CD4-positive, alpha-beta T cell treated with Interleukin-15 for 4 hours (primary cell): ENCODE measurements at places on chromosomes 13 and 19.

GRCh38 chr19:40523322-40524047 is 53.2 kb upstream of the SHKBP1 start:
- peak; percentile 31 for DNase-seq

GRCh38 chr19:13861714-13862531 is 15.0 kb upstream of the NANOS3 start:
- DNase-seq = peak; percentile 92

- DNase-seq = peak; percentile 55
Measured at GRCh38 chr19:58009666-58010301, 7.2 kb upstream of the ZNF606 start.

- no peak for DNase-seq
Measured at GRCh38 chr13:40618581-40619478, 47.6 kb downstream of the FOXO1 start.

DNA sequence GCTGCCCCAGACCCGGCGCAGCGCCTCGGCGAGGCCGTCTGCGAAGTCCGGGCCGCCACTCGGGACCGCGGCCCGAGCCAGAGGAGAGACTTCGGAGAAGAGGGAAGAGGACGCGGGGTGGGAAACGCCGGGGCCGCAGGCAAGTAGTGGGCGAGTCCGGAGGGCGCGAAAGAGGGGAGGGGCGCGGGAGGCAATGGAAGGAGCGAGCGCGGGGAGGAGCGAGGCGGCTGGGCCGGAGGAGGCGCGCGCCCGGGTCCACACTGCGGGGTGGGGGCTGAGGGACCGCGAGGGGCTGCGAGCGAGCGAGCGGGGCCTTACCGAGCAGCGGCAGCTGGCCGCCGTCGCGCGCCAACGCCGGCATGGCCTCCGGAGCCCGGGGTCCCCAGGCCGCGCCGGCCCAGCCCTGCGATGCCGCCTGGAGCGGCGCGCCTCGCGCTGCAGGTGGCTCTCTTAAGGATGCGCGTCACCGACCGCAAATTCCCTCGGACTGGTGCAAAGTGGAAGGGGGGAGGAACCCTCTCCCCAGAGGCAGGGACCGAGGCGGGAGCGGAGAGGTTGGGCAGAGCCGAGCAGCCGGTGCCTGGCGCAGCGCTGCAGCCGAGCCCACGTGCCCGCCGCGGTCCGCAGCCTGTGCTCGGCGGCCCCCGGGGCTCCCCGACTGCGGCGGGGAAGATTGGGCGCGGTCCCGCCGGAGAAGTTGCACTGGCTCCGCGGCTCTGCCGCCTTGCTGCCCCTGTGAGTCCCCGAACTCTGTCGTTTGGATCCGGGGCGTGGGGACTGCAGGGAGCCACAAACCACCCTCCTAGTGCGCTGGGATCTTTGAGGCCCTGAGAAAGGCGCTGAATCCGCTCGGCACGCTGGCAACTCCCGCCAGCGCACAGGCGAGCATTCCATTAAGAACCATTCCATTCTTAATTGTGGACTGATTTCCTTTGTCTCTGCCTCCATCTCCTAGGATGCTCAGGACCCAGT is at the start of gene FLT3:
FLT3 (minus strand) TSS at position 427 of the 972 bp plus-strand sequence; CDS start at position 361, 66 bp downstream.
- DNase-seq = peak; percentile 6

GRCh38 chr13:34816245-34816884 is 125.7 kb upstream of the NBEA start:
- DNase-seq = no peak

DNA sequence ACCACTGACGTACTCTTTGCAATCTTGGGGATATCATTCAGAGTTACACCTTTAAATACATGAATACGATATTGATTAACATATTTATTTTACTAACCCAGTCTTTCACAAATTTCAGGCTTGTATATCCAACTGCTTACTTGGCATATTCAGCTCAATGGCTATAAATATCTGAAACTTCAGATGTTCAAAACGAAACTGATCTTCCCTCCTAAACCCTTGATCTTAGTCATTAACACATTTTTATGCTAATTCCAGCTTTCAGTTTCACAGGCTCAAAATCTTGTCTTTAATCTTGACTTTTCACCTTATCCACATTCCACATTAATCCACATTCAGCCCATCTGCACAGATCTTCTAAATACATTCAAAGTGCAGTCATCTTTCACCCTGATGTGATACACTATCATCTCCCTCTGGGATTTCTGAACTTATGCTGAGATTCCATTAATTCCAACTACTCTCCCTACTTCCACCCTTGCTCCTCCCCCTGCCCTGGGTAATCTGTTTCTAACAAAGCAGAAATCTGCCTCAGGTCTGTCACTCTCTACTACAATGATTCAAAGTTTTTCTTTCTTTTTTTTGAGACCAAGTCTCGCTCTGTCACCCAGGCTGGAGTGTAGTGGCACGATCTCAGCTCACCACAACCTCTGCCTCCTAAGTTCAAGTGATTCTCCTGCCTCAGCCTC is 387.2 kb downstream of the GPC5 start:
- no peak for DNase-seq

- DNase-seq = no peak
Measured at GRCh38 chr13:48295271-48295670, 8.3 kb upstream of the RB1 start.

GRCh38 chr19:31570718-31571117 is 221.5 kb upstream of the TSHZ3 start:
- no peak for DNase-seq

DNA sequence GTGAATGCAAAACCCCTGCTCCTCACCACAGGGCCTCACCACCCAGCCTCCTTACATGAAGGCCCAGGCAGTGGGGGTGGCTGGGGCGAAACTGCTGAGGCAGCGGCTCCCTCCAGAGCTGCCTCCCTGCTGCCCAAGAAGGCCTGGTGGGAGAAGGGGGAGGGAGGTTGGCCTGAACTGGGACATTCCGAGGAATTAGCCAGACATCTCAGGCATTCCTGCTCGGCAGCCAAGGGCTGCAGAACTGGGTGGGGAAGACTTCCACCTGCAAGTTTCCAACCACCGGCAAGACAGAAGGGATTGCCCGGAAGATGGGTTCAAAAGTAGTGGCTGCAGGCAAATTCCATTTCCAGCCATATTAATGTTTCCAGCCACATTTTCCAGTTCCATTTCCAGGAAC is 2.3 kb upstream of the PSPN start:
- DNase-seq = no peak

GRCh38 chr13:44837250-44837649 is 152.0 kb downstream of the NUFIP1 start:
- DNase-seq = no peak

- no peak for DNase-seq
Measured at GRCh38 chr13:38463048-38463447, 113.4 kb downstream of the UFM1 start.

- DNase-seq = no peak
Measured at GRCh38 chr13:98440390-98441055, 136.4 kb downstream of the STK24 start.

- peak; percentile 98 for DNase-seq
Measured at GRCh38 chr19:43754503-43755255, at the start of gene SMG9. Gene SMG9 (minus strand): TSS chr19:43754962. CDS start chr19:43750741, 4,221 bp downstream.

DNA sequence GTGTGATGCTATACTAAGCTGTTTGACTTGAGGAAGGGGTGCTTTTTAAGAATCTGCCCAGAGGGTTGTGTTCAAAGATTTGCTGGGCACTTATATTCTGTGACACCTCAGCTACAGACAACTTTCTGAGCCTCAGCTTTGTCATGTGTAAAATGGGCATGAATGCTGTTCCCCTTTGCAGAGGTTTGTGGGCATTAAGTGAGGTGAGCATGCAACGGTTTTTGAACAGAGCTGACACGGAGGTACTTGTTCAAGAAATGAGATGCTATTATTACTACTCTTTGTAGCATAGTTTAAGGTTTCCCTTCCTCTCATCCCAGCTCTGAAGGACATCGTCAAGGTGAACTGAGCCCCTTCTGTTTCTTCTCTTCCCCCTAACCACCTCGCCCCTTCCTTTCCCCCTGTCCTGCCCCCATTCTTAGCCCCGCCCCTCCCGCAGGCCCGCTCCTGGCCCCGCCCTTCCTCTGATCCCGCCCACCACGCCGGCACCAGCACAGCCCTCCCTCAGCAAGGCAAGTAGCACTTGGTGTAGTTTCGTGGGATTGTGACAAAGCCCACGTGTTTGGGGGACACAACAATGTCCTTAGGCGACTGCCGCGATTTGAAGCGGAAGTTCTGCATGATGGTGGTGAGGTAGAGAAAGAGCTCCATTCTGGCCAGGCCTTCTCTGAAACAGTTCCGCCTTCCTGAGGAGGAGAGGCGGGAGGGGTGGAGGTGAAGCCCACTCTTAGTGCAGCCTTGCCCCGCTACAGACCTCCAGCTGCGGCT is 26.1 kb upstream of the CYP2A7 start:
- peak; percentile 20 for DNase-seq

DNA sequence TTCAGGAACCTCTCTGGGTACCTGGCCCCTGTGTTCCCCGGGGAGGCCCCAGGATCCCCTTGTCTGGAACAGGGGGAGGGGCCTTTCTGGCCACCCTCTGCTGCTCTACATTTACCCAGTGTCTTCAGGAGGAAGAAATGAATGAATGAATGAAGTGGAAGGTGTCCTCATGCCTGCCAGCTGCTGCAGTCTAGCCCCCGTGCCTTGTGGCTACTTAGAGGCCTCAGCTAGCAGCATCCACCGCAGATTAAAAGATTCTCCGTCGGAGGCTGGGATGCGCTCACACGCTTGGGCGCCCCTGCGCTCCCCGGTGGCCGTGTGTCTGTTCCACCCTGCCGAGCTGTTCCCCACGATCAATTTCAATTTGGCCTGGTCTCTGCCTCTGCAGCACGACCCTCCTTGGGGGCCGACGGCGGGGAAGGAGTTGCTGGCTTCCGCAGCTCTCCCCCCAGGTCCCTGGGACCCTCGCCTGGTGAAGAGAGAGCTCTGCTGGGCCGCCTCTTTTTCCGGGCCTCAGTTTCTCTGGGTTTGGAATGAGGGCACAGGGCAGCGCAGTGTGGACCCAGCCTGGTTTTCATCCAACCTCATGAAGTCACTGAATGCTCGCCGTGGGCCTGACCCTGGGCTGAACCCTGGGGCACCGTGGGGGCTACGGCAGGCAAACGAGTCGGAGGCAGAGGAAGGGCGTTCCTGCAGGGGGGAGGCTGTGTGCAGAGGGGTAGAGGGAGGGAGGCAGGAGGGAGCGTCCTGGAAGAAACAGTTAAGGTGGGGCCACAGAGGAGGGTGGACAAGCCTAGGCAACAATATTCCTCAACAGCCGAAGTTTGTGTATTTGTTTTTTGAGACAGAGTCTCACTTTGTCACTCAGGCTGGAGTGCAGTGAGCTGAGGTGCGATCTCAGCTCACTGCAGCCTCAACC is 28.3 kb downstream of the EFNA2 start:
- DNase-seq = no peak

GRCh38 chr13:113412440-113412839 is 40.8 kb downstream of the ADPRHL1 start:
- no peak for DNase-seq

- DNase-seq = no peak
Measured at GRCh38 chr13:77563111-77563510, 27.6 kb downstream of the SCEL start.

- DNase-seq = no peak
Measured at GRCh38 chr19:35143818-35144217, 763 bp downstream of the FXYD7 start.

DNA sequence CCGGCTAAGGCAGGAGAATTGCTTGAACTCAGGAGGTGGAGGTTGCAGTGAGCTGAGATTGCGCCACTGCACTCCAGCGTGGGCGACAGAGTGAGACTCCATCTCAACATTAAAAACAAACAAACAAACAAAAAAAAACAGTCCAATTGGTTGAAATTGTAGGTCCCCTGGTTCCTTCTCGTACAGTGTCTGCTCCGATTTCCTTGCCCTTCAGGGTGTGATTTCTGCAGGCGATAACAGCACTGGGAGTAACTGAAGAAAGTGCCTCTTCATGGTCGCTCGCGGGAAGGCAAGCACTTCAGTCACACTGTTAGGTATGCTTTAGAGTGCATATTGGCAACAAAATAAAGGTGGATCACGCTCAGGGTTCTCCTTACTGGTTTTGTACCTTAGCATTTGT is 39.7 kb downstream of the TPT1 start:
- no peak for DNase-seq

DNA sequence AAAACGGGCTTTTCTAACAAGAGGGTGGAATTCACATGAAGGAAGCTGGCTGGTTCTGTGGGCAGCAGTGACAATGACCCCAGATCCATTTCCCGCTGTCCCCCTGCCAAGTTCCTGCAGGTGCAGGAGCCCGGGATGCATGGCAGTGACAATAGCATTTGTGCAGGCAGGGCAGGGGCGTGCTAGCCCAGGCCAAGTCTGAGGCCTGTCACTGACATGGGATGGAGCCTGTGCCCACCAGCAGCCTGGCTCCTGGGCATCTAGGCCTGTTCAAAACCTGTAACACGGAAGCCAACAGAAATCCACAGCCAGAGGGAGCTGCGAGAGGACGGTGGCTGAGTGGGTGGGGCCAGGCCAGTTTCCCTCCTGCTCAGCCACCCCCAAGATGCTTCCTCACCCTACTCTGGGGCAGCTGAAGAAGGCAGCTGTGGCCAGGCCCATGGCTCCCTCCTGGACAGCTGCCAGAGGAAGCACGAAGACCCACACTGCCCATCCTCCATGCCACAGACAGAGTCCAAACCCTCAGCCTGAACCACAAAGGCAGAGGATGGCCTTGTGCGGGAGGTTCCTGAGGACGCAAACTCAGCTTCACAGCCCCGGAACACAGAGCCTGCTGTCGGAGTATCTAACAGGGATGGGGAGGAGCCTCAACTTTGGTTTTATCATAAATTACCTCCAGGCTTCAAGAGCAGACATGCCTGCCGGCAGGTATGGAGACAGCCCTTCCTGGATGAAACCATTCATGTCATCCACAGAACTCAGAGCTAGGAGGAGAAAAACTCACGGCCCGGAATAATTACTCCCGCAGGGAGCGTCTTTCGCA is 74.0 kb downstream of the CEBPG start:
- DNase-seq = no peak

GRCh38 chr19:32017176-32017953 is 328.0 kb upstream of the ZNF507 start:
- DNase-seq = no peak

DNA sequence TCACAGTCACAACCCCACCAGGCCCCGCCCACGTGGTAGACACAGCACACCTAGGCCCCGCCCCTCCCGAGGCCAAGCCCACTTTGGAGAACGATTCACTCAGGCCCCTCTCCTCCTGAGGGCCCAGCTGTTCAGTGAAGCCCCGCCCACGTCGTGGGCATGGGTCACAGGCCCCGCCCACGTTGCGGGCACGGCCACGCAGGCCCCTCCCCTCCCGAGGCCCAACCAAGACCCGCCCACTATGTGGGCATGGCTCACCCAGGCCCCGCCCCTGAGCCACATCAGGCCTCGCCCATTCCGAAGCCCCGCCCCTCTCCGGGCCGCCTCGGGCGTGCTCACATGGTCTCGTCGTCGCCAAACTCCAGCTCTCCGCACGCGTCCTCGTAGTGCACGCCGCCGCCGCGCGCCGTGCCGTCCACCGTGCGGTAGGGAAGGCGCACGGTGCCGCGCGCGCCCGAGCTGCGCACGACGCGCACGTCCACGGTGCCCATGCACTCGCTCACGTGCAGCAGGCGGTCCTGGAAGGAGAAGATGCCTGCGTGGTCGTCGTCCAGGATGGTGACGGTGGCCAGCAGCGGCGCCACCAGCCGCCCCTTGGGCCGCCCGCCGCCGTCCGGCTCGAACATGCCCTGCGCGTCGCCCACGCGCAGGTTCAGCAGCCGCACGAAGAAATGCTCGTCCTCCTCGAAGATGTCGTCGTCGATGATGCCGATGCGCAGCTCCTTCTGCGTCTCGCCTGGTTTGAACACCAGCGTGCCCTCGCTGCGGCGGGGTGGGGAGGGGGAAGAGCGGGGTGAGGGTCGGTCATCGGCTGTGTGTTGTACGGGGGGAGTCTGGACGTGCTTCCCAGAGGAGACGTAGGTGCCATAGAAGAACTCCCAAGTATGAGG is 24.0 kb downstream of the SLC8A2 start:
- no peak for DNase-seq

GRCh38 chr13:114319441-114319913 is 5.2 kb downstream of the CHAMP1 start:
- no peak for DNase-seq

- peak; percentile 33 for DNase-seq
Measured at GRCh38 chr19:49409441-49410029, 13.7 kb downstream of the PTH2 start.
